ENCODE measurements at places on chromosomes 16 and 17.

DNA sequence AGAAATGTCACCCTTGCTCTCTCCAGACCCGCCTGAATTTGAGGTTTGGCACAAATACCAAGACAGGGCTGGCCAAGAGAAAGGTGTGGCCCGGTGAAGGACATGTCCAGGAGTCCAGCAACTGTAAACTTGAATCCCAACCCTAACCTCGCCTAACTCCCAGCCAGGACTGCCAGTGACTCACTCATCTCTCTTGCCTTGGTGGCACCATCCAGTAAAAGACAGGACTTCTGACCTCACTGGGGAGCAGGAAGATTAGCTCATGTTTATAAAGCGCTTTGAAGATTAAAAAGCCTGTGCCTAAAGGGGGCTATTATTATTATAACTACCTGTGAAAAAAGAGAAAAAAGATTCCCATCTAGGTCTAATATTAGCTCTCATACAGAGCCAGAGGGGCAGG lies 335.3 kb downstream of the SOX9 start:
- no peak for DNase-seq

- DNase-seq, result no peak
These were observed 27.7 kb downstream of the USP7 start for GRCh38 chr16:8935989-8936388.

- no peak for DNase-seq
These were observed 73.1 kb downstream of the KSR1 start for GRCh38 chr17:27529230-27529796.

DNA sequence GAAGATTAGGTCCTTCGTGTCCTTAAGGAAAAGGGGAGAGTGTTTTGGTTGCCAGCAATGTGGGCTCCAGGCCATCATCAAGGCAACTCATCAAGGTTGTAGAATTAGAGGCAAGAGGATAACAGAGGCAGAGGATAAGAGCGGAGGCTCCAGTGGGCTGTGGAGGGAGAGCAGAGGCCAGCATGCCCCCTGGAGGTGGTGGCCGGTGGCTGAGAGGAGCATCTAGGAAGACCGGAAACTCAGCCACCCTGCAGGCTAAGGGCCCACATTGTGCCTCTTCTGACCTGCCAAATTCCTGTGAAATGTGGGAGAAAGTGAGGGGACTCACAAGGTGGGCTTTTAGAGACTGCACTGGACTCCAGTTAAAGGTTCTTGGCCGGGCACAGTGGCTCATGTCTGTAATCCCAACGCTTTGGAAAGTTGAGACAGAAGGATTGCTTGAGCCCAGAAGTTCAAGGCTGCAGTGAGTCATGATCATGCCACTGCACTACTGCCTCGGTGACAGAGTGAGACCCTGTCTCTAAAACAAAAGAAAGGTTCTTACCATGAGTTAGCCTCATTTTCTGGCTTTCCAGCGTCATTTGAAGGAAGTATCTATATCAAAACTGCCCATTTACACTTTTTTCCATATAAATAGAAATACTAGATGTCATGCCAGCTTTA lies 62.7 kb upstream of the ADORA2B start:
- DNase-seq, result no peak

GRCh38 chr16:60302261-60302660 lies 1568.1 kb upstream of the GOT2 start:
- DNase-seq, result no peak

DNA sequence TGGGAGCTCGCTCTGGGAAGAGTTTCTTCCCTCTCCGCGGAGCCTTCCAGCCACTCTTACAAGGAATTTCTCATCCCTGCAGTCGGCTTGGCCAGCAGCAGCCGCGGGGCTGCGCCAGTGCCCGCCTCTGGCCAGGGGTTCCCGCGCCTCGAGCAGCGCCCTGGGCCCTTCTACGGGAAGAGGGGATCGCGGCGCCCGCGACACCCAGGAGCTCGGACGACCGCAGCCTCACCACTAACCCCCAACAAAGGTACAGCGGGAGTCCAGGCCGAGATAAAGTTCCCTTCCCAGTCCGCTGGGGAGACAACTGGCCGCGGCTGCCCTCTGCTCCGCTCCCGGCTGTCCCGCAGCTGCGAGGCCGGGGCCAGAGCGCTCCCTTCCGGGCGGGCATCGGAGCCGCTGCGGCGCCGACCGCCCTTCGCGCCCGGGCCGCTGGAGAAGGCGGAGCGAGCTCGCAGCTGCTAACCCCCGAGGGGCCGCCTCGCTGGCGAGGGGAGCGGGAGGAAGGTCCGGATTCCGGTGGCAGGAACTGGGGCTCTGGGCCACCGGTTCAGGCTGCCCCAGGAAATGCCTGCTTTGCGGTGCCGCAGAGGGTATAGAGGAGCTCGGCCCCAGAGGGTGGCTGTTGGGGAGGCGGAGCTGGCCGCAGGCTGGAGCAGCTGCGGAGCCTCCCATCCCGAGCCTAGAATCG lies 3.6 kb upstream of the HS3ST3B1 start:
- no peak for DNase-seq

All from activated naive CD4-positive, alpha-beta T cell (primary cell).